ENCODE measurements at places on chromosomes 5 and 9.

DNA sequence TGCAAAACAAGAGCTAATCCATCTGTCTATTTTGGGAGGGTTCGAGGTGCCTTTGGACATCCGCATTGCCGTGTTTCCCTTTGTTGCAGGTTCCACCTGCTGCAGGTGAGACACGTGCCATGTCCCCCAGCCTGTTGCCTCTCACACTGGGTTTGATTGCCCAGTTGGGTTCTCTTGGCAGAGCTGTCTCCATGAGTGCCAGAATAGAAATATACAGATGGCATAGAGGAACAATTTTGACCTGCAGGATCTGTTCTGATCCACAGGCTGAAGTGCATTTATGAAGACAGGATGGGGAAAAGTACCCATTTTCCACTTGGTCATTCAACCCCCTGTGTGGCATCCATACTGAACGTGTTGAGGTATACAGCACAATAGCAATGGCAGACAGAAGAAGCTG is 178.1 kb downstream of the SGCD start:
- no peak for DNase-seq

- DNase-seq = no peak
Observed at GRCh38 chr9:113508111-113508749, 44.7 kb downstream of the RGS3 start.

DNA sequence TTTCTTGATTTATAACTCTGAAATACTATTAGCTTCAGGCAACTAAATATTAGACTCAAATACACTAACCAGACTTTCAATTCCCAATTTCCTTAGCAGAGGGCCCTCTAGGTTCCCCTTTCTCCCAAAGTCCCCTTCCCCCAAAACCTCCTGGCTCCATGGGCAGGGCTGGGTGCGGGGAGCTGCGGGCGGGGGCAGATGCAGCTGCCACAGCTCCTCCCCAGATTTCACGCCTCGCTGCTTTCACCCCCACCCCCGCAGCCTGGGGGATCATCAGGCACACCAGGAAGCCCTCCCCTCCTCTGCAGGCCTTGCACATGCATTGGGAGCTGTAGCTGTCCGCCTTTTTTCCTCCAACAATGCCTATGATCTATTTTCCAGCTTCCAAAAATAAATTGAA is 82.8 kb upstream of the SPATA31C2 start:
- DNase-seq = no peak

- DNase-seq = no peak
Observed at GRCh38 chr5:177982072-177982727, 13.8 kb downstream of the PROP1 start.

GRCh38 chr5:68449380-68449779 is 233.8 kb downstream of the PIK3R1 start:
- no peak for DNase-seq

- DNase-seq = no peak
Observed at GRCh38 chr5:155750571-155750970, 576.4 kb upstream of the SGCD start.

- DNase-seq = no peak
Observed at GRCh38 chr5:43042176-43042625, 2.1 kb upstream of the ANXA2R start.

DNA sequence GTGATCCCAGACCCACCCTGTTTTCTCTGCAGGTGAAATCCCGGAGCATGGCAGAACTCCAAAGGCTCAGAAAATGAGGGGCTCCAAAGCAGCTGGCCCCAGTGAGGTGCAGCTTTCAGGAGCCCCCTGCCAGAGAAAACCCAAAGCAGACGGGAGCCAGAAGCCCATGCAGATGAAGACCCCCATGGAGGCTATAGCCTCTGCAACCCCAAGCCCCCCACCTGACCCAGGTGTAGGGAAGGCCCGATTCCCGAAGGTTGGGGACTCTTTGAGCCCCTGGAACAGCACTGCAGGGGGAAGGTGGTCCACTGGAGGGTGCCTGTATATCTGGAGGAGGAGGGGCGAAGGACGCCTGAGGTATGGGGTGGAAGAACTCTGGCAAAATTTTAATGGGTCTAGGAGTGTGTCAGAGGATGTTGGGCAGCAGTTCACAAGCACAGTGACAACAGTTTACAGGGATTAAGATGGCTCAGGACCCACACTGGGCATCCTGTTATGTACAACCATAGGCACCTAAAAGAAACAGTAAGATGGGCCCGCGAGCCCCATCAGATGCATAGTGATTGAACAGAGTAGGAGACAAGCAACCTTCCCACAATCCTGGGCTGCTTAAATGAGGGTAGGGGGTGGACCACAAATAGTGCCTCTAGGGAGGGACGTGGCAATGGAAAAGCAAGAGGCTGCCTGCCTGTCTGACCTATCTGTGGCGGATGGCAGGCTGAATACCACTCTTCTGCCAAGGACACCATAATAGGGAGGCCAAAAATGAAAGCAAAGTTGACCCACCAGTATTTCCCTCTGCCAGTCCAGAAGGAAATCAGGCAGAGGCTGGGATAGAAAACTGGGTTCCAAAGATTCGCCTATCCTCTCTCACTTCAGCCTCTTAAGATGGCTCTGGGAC is 16.4 kb upstream of the ANXA6 start:
- no peak for DNase-seq

DNA sequence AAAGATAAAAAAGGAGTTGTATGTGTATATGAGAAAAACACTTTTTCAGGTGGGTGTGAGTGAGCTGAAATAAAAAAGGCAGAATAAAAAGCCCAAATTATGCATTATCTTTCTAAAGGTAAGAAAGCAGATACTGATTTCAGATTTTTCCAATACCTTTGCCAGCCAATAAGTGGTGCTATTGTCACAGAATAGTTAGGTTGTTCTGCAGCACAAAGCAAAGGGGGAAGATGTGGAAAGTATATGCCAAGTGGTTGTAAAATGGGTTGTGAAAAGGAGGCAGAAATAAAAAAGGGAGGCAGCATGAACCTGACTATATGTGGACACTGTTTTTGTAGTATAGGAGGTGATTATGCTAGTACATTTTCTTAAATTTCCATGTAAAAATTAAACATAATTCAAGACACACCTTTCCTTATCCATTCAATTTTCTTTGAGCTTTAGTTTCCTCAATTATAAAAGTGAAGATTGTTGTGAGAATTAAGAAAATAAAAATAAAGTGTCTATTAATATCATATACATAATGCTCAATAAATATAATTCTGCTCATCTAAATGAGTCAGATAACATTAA is 106.7 kb downstream of the SMIM15 start:
- no peak for DNase-seq

DNA sequence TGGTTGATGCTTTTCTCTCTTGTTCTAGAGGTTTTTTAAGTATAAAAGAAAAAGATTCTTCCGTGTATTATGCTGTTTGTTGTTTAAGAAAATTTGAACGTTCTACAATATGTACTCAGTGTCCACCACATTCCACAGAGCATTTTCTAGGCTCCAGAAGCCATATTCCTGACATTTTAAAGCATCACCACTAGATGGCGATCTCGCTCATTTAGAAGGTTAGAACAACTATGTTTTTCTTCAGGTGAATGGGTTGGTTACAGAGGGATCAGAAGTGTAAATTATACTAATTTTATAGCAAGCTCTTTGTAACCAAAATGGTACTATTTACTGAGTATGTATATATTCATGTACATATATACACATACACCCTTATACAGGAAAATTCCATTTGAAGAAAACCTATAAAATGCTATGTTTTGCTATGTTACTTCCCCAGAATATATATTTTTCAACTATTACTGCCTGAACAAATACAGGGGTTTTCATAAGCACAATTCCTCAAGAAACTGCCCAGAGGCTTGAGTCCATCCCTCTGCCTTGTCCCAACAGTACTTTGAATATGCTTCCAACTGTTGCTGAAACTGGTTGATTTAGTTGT is 284.3 kb downstream of the CCDC171 start:
- no peak for DNase-seq

GRCh38 chr5:137727623-137728022 is 8.3 kb downstream of the KLHL3 start:
- no peak for DNase-seq

GRCh38 chr9:94061864-94062263 is 22.4 kb upstream of the PTPDC1 start:
- no peak for DNase-seq

GRCh38 chr5:174514983-174515394 is 209.4 kb upstream of the MSX2 start:
- no peak for DNase-seq

DNA sequence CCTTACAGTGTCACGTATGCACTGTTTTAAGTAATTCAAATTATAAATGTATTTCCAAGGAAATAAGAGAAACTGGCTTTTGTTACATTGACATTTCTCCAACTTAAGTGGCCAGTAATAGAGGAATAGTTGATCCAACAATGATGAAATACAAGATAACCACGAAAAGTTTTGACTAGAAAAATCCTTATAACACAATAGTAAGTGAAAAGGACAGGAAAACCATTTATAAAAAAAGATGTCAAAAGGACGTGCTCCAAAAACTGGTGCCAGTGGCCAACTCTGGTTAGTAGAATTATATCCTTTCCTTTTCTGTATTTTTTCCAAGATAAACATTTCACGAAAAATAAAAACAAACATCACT is 210.9 kb downstream of the GAPVD1 start:
- no peak for DNase-seq

DNA sequence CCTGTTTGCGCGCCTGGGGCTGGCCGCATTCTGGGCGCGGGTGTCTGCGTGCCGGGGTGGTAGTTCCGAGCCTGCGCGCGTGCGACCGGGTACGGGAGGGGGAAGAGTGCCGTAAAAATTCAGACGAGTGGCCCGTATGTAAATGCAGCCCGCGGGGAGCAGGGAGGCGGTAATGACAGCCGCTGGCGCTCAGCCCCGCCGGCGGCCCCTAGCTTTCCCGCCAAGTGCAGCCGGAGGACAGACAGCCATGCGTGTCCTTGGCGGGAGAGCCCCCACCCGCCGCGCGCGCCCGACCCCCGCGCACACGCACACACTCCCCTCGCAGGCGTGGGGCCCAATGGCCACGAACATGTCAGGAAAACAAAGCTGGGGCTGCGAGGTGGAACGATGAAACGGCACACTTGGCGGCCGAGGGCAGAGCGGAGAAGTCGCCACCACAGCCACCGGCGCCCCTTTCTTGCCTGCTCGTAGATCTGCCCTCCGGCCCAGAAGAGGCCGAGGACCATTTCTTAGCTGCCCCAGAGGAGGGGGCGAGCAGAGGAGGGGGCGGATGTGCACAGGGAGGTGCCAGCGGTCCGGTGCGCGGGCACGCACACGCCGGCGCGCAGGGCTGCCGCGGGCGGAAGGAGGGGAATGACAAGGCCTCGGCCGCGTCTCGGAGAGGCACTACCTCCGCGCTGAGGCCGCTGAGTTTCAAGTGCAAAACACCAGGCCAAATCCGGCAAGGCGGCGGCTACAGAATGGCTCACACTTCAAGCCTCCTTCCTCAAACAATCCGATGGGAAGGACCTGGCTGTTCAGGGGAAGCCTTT is 208.4 kb downstream of the MEF2C start:
- DNase-seq = peak; percentile 81

- no peak for DNase-seq
Observed at GRCh38 chr5:97471951-97472350, 288.9 kb upstream of the RIOK2 start.

DNA sequence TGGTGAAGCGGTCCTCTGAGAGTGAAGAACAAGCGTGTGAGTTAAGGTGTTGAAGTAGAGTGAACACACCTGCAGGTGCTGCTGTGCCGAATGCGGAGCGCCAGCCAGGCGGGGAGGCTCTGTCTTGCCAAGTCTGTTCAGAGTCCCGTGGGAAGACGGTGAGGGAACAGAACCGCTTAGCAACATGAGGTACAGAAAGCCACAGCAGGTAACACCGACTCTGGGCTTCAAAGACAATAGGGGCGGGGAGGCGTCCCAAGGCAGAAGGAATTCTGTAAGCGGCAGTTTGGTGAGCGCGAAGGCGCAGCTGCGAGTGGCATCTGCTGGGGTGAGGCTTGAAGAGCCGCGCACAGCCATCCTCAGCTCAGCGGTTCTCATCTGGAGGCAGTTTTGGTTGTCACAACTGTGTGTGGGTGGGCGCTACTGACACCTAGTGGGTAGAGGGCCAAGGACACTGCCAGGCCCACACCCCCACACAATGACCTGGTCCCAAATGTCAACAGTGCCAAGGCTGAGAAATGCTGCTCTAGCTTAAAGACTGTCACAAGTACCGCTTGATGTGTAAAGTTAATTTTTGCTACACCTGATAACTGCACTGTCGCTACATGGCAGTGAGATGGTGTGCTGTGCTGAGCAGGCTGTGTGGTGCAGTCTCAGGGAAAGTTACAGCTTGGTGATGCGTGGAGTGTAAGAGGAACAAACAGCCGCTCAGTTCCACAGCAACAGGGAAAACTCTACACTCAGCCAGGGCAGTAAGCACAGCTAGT is 67.4 kb upstream of the TBC1D9B start:
- peak; percentile 53 for DNase-seq

DNA sequence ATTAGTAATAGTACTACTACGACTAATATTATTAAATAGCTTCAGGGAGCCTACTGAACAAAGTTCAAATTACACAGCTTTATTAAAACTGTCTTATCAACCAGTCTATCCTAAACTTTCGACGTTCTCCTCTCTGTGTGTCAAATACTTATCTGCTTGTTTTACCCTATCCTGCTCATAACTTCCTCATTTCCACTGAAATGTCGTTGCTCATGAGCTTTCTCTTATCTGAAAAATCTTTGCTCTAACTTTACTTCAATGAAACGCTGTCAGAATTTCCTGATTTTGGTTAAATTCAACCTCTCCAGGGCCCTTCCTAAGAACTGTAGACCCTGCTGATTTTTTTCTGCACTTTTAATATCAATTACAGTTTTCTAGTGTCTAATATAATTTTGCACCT is 1431.0 kb upstream of the WWC1 start:
- DNase-seq = no peak

DNA sequence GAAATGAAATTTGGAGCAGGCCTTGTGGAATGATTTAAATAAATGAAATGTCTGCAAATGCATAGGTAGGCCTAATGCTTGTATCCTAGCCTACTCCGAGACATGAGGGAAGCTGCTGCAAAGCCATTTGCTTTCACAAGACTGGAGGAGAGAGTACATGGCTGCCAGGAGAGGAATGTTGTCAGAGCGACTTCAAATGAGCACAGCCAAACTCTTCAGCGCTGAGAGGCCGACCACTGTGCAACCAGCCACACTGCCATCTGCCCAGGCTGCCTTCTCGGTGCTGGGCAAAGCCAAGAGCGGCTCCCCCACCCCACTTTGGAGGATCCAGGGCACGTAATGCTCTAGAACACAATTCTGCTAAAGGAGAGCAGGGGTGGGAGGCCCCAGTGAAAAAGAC is 122.6 kb downstream of the RASEF start:
- no peak for DNase-seq

- no peak for DNase-seq
Observed at GRCh38 chr9:91119142-91119541, 242.6 kb downstream of the AUH start.

DNA sequence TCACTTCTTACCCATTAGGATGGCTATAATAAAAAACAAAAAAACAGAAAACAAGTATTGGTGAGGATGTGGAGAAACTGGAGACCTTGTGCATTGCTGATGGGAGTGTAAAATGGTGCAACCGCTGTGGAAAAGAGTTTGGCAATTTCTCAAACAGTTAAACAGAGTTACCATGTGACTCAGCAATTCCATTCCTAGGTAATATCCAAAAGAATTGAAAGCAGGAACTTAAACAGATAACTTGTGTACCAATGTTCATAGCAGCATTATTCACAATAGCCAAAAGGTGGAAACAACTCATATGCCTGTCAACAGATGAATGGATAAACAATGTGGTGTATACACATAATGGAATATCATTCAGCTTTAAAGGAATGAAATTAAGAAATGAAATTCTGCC is 28.9 kb downstream of the DCP2 start:
- DNase-seq = no peak

GRCh38 chr9:136530461-136531089 is 15.3 kb downstream of the NOTCH1 start:
- DNase-seq = no peak

GRCh38 chr9:123965801-123966686 is 36.1 kb upstream of the DENND1A start:
- DNase-seq = no peak

- DNase-seq = peak; percentile 59
Observed at GRCh38 chr9:10612641-10613398, at the start of gene PTPRD. Gene PTPRD, minus strand, starts transcription at chr9:10613002.
